ENCODE measurements at places on chromosomes 3 and 15.
A peak's percentile ranks its signal among the peaks of the same experiment; 100 is the strongest.

- DNase-seq: no peak
These were observed 48.6 kb downstream of the GAP43 start for GRCh38 chr3:115671761-115672455.

DNA sequence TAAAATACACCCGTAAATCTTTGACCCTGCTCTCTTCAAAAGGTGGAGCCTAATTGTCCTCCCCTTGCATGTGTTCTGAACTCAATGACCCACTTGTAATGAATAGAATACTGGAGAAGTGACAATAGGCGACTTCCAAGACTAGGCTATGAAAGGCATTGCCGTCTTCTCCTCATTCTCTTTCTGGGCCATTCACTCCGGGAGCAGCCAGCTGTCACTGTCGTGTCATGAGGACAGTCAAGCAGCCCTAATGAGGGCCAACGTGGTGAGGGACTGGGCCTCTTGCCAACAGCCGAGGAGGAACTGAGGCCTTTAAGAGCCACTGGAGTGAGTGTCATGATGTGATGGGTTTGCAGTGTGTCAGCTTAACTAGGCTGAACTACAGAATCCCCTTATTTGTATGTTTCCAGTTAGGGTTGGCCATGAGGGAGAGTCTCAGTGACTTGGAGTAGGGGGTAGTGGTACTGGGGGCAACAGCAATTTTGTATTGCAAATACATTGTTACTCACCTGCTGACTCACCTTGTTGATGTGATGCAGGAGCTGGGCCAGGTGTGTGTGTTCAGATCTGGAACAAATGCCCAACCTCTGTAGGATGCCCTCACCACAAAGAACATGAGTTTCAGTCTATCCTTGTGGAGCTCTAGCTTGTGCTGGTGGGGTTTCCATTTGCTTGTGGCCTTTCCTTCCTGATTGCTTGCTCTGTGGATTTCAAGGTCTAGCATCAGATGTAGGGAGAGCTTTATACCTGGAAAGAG lies 188.5 kb upstream of the PROK2 start:
- DNase-seq: no peak

- no peak for DNase-seq
These were observed 119.6 kb upstream of the SGO1 start for GRCh38 chr3:20305647-20306046.

- DNase-seq: no peak
These were observed 47.8 kb upstream of the CTSH start for GRCh38 chr15:78992416-78993256.

DNA sequence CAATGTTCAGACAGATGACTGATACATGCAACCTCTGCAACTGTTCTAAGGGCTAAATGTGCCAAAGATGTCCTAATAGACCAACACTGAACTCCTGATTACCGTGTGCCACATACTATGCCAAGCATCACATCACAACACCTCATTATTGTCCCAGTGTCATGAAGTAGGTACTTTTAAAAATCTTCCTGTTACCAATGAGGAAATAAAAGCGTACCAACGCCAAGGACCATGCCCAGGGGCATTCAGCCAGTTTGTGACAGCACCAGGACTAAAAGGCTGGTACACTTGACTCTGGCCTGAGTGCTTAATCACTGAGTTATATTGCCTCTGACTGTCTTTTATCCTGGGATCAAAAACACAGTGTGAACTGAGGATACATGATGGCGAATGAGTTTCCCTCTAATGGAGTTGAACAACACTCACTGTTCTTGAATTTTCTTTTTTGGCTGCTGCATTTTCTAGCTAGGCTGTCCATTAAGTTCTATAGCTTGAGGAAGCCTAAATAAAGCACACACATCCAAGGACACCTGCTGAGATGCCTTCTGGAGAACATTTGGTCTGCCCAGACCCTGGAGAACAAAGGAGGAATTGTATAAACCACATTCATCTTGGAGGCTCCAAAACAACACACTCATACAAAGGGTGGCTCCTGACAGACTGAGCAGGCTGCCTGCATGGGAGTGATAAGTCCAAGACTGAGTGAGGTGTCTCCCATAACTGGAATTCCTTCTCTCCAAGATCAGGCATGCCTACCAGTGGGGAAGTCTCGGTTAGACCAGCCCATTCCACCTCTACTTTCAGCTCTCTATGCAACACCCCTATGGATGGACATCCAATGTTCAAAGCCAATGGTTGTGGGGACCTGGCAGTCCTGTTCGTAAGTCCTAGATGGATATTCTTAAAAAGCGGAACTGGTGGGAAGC lies 126.7 kb upstream of the PRICKLE2 start:
- DNase-seq: peak; percentile 65

- no peak for DNase-seq
These were observed 20.9 kb upstream of the TEX9 start for GRCh38 chr15:56344336-56344735.

DNA sequence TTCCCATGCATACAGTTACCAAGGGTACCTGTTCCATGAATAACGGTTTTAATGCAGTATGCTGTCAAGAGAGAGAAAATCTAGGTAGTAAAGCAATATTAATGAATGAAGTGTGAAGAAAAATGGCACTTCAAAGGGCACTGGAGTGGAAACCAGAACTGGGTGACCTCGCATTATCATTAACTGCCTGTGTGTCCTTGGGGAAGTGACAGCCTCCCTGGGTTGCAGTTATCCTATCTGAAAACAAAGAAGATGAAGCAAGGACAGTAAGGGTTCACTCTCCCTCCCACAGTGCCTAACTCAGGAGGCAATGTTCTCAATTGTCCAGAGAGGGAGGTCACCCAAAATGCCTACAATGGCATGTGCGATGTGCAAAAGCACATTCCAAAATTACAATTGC lies 15.1 kb downstream of the MTHFS start:
- no peak for DNase-seq

GRCh38 chr3:12400616-12401194 lies 83.6 kb upstream of the TSEN2 start:
- peak; percentile 74 for DNase-seq
